ENCODE measurements at places on chromosomes 11 and 22.

DNA sequence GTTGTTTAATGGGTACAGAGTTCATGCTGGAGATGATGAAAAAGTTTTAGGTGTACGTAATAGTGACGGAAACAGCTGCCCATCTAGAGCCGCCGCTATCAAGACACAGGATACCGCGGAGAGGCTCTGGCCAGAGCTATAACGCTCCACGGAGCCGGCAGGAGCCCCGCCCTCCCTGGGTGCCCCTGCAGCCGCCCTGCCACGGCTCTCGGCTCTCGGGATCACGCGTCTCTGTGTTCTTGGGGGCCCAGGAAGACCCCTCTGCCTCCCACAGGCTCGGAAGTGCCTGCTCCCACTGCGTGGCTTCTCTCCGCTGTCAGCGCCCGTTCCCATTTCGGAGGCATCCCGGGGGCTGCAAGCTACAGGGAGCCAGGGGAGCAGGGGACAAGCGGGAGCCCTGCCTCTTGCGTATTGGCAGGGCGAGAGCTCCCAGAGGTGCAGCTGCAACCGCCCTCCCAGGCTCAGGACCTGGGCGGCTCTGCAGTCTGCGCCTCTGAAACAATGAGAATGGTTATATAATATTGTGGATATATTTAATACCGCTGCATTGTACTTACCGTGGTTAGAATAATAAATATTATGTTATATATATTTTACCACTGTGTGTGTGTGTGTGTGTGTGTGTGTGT is 13.7 kb downstream of the GLYATL2 start:
- DNase-seq, result no peak

- peak; percentile 80 for DNase-seq
Observed at GRCh38 chr11:95699631-95700470, 89.7 kb downstream of the FAM76B start.

DNA sequence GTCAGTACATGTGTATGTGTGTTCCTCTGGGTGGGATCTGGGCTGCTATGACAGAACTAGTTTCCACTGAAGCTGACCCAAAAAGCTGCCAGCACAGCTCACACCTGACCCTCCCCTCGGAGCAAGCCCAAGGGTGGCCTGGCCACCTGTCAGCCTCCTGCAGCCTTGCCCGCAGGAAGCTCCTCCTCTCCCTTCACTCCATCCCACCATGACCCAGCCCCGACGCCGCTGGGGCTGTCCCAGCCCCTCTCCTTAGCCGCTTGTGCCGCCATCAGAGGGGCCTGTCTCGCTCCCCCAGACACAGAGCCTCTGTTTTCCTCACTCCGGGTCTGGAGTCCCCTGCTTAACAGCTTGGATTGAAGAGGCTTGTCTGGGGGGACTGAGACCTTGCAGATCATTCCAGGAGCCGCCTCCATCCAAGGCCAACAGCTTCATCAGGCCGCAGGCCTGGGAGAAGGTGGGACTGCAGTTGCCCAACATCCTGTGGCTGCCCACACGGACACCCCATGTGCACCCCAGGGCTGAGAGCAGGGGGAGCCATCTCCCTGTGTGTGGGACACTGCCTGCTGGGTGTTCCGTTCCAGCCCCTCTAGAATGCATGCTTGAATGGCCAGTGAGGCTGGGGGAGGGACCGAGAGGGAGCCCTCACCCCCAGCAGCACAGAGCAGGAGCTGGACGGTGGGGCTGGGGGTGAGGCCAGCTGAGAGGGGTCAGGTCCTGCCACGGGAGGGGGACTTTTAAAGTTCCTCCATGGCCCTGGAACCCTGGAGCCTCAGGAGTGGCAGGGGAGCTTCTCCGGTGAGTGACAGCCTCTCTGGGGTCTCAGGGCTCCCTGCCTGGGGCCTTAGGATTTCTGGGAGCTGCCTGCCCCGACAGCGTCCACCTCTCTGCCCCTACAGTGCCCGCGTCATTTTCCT is 696 bp downstream of the MRGPRF start:
- no peak for DNase-seq

DNA sequence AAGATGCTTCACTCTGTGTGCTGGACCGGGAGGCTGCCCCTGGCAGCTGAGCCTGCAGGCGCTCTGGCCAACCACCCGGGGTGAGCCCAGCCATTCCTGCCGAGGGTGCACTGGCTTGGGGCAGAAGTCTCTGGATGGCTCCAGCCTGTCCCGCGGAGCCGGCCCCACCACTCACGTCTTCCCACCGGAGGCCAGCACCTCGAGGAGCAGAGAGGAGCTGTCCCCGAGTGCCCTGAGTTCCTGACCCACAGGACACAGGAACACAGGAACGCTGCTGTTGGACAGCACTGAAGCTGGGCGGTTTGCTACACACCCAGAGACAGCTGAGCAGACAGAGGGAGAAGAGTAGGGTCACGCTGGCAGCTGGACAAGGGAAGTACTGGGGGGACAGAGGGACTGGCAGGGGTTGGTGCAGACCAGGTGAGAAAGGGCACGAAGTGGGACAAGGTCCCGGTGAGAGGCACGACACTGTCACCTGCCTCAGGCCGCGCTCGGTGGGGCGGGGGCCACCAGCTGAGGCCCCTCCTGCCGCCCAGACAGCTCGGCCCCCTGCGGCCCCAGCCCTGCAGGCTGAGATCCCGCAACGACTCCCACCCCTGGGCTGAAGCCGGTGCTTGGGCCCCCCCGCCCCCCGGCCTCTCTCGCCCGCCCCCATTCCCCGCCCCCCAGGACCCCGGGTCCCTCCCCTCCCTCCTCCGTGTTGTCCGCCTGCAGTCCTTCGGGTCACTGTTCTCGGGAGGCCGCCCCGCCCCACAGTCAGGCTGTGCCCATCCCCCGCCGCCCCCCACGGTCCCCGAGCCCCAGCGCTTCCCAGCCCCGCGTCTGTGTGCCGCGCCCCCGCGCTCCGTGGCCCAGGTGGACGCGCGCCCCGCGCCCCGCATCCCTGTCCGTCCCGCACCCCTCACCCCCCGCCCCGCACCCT is 624 bp upstream of the B4GALNT4 start:
- DNase-seq, result peak; percentile 31

DNA sequence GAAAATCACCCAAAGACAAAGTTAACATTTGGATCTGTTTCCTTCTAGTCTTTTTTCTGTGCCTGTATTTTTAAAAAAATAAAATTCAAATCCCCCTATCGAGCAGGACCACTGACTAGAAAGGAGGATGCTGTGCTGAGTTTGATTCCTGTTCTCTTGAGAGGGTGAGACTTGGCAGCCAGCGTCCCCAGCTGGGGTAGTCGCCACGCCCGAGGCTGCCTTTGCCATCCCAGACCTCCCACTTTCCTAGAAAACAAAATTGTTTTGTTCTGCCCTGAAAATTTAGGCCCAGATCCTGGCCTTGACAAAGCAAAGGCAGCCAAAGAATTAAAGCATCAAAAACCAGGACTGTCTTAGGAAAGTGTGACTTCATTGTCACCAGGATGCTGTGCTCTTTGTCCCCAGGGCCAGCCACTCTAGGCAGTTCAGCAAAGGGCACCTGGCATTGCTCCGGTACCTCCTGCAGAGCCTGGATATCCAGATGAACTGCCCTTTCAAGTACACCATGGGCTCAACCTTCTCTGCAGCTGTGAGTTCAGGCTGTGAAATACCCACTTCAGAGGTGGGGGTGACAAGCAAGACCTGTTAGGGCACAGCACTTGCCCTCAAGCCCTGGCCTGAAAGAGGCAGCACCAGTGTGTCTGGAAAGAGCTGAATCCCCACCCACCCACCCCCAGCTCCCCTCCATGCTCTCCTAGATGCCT is 44.6 kb downstream of the KCNQ1OT1 start:
- DNase-seq, result no peak
